ENCODE measurements at places on chromosomes 3 and 15.

DNA sequence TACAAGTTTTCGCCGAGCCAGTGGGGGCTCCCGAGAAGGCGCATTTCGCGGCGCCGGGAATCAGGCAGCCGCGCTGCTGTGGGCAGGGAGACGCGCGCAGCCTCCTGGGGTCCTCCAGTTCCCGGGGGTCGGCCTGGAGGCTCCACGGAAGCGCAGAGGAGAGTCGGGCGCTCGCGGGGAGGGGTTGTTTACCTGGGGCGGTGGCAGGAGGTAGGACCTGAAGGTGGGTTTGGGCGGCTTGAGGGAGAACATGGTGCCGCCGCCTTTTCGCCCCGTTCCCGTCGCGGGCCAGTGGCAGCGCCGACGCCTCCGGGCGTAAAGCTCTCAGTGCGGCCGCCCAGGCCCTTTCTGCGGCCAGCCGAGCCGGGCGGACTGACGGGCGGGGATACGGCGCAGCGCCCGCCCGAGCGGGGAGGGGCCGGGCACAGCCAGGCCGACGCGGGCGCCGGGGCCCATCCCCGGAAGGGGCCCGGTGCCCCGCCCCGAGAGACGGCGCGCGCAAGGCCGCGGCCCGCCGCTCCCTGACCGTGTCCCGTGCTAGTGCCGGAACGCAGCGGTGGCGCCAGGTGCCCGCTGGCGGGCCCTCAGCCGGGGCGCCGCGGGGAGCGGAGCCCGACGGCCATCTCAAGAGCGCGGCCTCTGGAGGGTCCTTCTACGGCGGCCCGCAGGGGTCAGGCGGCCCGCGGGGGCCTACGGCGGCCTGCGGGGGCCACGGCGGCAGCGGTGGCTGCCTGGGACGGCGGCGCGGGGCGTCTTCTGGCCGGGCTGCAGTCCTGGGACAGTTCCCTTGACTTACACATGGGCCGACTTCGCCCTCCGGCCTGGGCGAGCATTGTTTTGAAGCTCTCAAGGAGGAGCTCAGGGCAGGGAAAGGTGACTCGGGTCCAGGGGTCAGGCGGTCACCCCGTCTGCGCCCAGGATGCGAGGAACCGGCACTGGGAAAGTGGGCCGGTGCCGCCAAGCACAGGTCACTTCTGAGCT, at the start of gene MTMR10:
Gene MTMR10 (minus strand): TSS at position 374 of the 981 bp plus-strand sequence. CDS start 122 bp downstream, at position 252.
- DNase-seq = no peak

DNA sequence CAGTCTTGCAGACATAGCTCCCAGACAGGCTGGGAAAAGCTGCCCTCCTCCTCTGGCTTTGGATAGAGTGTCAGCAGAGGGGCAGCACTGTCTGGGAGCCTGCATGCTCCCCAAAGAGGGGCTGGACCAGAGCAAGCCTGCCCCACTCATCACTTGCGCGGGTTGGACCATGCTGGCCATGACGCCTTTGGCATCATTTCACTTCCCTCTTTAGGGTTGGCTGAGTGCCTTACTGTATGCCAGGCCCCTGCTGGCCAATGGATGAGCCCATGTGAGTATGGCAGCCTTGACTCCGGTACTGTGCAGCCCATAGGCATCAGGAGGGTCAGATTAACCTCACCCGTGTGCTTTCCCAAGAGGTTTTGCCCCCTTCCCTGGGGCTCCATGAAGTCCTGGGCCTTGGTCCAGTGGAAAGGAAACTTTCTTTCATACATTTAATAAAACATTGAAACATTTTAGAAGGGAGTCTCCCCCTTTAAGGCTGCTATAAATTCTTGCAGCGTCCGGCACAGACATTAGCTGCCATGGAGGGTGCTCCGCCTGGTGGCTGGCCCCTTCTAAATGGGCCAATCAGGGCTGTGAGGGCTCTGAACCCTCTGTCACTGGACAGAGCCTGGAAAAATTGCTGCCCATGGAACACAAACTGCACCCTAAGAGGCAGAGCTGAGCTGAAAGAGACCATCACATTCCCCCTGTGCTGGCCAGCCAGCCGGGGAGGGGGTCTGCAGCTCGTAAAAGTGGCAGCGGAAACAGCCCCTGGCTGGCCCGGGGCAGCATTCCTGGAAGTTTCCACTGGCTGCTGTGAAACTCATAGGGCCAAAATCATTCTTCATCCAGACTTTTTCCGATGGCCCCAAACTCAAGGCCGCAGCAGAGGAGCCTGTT, 20.8 kb upstream of the DUSP7 start:
- DNase-seq = no peak

DNA sequence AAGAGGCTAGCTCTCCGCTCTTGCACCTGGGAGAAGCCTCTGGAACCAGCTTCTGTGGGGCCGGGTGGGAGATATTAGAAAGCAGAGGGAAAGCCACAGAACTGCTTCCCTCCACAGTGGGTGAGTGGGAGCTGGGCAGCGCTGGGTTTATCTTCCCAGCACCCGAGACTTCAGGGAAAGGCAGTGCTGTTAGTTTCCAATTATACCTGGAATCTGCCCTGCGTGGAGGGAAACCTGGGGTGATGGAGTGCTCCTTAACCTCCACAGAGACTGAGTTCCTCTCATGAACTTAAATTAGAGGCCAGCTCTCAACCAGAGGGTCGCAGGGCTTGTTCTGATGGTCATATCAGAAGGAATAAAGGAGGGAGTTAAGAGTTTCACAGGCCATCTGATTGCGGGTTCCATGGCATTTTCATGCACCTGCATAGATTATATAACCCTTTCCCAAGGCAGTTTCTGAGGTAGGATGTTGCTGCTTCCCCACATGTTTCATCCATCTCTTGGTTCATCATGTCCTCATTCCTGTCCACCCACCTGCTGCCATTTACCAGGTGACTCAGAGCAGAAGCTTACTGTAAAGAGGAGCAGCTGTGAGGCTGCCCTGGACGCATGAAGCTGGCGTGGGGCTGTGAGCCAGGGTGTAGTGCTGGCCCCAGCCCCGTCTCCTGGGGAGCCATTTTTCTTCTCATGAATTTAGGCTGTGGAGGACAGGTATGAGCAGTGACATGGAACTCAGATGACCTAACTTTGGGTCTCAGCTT, 42.5 kb downstream of the CA12 start:
- DNase-seq = no peak

DNA sequence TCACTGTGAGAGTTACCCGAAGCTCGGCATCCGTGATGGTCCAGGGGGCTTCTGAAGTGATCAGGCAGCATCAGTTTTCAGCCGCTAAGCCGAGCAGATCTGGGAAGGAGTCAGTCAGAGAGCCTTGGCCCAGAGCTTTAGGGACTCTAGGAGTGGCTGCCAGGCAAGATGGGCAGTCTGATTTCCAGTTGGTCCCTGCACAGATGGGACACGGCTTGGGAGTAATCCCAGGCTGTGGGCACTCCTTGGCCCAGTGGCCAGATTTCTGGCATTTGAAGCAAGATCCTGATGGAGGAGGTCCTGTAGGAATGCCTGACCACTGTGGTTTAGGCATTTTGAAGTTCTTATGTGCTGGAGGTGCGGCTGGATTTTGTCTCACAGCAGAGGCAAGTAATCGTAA, 10.5 kb upstream of the IP6K2 start:
- no peak for DNase-seq

- DNase-seq = no peak
Observed at GRCh38 chr15:80487839-80488390, 83.7 kb downstream of the ARNT2 start.

DNA sequence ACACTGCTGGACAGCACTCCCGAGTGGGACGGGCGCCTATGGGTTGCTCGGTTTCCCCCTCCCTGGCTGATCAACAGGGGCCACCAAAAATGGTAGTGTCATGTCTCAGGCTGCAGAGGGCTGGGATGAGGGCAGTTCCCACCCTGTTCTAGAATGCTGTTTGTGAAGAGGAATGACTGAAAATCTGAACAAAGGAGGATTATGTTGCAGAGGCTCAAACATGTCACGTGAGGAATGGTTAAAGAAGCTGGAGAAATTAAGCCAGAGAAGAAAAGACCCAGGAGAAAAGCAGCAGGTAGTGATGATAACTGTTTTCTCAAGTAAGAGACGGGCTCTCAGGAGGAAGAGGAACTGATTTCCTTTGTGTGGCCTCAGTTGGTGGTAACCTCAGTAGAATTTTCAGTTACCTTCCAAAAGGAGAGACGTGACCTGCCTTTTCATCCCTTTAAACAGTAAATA, 10.4 kb downstream of the SPG21 start:
- DNase-seq = no peak

DNA sequence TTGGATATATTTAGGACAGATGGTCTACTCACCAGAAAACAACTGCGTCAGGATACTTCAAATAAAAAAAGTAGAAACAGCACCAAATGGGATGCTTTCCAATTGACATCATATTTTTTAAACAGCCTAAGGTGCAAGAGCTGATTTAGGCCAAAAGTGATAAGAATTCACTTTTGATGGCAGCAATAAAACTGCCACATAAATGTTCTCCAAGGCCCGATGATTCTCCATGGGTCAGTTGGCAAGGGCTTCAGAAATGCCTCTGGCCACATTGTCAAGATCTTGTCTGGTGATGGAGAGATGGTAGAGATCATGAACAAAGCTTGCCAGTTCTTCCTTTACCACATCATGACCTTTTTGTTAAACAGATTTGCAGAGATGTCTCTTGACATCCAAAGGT, 38.9 kb downstream of the LDHAL6B start:
- no peak for DNase-seq

DNA sequence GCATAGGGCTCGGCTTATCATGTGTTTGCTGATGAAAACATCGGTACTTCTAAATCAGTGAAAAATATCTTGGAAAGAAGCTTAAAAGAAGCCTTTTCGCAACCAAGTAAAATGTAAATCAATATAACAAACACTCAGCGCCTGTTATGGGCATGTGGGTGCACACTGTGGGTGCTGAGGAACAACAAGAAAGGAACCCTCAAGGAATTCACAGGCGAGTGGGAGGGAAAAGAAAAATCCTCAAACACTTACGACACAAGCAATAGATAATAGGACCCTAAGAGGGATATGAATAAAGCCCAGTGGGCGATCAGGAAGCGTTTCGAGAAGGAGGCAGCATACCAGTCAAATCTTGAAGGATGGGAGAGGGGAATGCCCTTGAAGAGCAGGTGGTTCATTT, 21.9 kb downstream of the GLDN start:
- no peak for DNase-seq

DNA sequence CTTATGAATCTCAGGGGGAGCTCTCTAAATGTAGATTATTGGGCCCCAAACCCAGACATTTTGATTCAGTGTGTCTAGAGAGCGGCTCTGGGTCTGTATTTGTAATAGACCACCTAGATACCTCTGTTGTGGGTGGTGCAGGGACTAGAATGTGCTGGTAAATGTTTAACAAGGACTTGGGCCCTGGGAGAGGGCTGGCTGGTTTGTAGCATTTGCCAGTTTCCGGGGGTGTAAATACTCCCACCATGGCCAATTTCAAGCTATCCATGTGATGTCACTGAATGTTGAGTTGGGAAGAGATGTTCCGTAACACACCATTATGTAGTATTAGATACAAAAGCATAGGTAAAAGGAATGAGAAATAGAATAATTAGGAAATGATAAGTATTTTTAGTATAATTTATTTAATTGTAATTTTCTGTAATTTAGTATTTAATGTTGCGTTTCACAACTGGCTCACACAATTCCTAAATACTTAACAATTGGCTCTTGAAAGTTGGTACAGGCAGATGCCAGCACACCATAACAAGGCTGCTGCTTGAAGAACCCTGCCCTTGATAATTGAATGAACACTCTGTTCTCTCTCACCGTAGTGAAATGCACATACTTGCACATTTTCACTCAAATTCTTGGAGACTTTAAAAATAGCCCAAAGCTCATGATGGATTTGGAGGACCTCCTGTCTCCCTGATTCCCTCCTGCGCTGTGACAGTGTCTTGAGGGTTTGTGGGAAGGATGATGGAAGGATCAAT, 359.2 kb upstream of the PROK2 start:
- DNase-seq = no peak

DNA sequence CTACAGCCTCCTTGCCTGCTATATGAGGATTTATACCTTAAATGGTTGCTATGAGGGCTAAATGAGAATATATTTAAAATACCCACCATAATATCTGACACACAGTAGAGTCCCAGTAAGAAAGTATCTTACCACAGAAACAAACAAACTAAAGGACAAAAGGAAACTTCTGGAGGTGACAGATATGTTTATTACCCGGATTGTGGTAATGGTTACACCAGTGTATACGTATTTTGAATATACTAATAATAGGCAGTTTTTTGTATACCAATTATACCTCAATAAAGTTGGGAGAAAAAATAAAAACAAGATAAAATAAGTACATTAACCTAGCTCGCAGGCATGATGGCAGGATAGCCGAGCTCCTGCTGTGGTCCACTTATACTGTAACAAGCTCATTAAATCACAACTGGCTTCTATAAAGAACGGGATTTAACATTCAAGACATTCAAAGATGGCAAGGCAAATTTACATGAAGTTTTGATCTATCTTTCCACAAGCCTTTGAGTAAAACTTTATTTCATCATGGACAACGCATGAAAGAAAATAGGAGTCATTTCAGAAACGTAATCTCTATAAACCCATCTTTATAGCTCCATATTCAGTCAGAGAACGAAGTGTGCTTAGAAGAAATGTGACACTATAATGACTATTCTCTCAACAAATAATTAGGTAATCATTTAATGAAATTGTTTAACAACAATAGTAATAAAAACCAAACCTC, 1.5 kb downstream of the RPN1 start:
- no peak for DNase-seq

DNA sequence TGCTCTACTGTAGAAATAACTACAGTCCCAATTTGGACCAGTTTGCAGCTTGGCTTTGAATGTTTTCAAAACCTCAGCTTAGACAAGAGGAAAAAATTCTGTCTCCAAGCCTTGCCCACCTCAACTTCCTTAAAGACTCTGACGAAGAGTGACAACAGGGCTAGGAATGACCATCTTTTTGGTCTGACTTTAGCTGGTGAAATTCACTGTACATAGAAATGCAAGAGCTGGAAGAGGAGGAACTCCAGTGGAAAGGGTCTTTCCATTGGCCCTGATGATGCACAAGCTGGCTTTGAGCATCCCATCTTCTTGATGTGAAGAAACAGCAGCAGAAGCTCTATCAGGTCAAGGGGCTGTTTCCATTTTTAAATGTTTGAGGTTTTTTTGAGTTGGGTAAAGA, 22.7 kb upstream of the SH3BP5 start:
- no peak for DNase-seq

DNA sequence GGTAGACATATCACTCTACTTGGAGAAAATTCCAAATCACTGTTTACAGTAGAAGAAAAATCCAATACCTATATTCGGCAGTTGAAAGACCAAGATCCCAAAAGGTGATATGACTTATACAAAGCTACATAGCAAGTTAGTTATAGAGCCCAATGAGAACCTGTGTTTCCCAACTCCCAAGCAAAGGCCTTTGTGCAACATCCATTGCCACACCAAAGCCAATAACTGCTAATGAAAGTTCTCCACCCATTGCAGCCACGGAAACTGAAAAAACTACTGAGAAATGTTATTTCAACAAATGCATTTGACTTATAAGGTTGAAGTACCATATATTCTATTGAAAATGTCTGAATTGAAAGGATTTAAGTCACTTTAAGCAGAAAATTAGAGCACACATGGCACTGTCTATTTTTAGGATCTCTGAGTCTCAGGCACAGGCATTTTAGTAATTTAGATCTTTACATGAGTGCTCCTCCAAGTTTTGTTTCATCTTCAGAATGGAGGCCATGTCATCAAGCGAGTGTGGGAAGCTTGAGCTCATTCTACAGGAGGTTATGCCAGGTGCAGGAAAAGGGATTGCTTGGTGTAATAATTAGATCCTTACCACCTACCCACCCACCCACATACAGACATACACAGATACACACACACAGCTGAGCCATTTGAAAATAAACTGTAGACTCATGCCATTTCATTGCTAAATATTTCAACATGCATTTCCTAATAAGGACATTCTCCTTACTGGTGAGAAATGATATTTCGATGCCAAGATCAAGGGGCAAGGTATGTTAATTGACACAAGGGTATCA, 19.7 kb upstream of the ANO10 start:
- DNase-seq = no peak

GRCh38 chr3:4751029-4751501, 228.2 kb upstream of the BHLHE40 start:
- DNase-seq = no peak
